Stimulated activated CD4-positive, alpha-beta T cell treated with anti-CD3 and anti-CD28 coated beads, Interleukin-2, amount 100 ng/mL, for 4 hours (primary cell): ENCODE measurements at places on chromosomes 13 and 19.
A peak's percentile ranks its signal among the peaks of the same experiment; 100 is the strongest.

DNA sequence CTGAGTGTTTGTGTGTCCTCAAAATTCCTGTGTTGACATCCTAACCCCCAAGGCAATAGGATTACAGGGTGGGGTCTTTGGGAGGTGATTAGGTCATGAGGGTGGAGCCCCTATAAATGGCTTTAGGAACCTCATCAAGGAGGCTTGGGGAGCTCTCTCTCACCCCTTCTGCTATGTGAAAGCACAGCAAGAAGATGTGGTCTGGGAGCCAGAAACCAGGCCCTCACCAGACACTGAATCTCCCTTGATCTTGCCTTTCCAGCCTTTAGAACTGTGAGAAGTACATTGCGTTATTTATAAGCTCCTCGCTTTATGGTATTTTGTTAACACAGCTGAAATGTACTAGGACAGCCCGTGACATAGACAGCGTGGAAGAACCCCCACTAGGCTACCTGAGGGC is 712.0 kb upstream of the SGCG start:
- DNase-seq = no peak

GRCh38 chr13:21033212-21033840 is 28.1 kb downstream of the LATS2 start:
- DNase-seq = no peak

GRCh38 chr19:6876748-6877147 is 10.6 kb upstream of the ADGRE1 start:
- no peak for DNase-seq

GRCh38 chr19:21765151-21765550 is 2.2 kb downstream of the ZNF100 start:
- no peak for DNase-seq

GRCh38 chr19:33410915-33411401 is 37.4 kb downstream of the CEBPG start:
- DNase-seq = no peak

GRCh38 chr13:69980799-69981198 is 126.8 kb upstream of the ATXN8OS start:
- no peak for DNase-seq

DNA sequence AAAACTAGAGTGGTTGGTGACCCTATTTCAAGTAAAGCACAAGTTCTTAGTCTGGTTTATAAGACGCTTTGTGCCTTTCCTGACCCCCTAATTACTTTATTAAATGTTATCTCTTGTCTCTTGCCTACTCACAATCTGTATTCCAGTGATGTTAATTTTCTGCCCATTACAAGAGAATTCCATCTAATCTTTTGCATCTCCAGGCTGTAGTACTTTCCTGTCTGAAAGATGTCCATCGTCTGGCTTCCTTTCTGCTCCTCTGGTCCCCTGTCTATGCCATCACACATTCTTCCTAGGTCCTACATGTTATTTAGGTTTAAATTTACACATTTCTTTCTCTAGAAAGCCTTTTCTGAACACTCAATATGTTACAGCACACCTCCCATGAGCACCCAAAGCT is 25.9 kb upstream of the OXGR1 start:
- DNase-seq = no peak

- no peak for DNase-seq
Observed at GRCh38 chr13:40241125-40241798, 425.2 kb downstream of the FOXO1 start.

- DNase-seq = no peak
Observed at GRCh38 chr19:46716672-46717033, 261 bp downstream of the PRKD2 start.

GRCh38 chr13:31037874-31038500 is 105.5 kb downstream of the TEX26 start:
- DNase-seq = no peak

- DNase-seq = no peak
Observed at GRCh38 chr13:22287343-22287920, 616.6 kb downstream of the FGF9 start.

DNA sequence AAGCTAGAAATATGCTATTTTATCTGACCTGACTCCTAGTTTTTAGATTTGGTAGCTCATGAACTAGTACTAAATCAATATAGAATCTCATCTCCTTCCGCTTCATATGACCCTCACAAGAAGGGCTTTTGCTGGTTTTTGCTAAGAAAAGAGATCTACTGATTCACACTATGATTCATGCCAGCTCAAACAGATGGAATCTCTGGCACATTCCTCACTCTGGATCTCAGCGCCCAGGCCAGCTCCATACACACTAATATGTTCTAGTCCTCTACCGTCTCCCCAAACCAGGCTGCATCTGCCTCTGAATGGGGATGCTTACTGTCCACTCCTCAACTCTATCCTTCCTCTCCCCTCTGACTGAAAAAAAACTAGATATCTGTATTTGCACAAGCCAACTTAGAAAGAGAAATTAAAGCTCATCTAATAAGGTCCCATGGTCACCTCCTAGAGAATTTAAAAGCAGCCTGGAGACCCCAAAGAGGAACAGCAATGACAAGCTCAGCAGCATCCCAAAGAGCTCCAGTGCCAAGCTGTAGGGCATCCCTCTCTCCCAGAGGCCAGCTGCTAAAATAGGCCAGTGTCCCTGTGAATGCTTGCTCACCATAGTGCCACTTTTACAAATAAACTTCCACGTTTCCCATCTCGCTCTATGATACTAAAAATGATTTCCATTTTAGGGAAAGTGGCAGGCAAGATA is 74.9 kb downstream of the LHFPL6 start:
- DNase-seq = no peak

- no peak for DNase-seq
Observed at GRCh38 chr19:3365093-3365835, 1.1 kb upstream of the NFIC start.

DNA sequence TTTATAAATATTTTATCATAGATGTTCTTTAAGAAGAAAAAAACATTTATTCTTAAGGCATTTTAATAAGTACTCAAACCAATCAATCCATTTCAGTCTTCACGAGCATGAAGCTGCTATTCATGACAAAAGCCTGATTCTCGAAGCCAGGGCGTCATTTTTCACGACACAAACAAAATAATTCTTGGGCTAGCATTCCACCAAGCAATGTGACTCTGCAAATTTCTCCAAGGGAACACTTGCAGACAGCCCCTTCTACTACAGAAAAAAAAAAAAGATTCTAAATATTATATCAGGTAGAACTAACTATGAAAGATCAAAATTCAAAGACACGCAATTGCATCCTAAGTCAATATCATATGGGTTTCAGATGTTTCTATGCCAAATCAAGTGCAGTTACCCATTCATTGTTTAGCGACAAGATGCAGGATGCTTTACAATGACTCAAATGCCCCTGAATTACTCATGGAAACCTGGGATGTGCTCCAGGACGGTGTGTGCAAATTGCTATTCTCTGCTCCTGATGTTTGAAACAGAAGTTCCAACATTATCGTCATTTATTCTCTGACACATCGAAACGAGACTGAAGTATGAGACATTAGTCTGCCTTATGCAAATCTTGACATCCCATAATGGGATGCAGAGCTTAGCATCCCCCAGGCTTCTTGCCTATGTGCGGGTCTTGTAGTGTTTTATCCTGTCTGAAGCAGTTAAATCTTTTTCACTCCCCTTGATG is 517.7 kb downstream of the MYO16 start:
- no peak for DNase-seq

DNA sequence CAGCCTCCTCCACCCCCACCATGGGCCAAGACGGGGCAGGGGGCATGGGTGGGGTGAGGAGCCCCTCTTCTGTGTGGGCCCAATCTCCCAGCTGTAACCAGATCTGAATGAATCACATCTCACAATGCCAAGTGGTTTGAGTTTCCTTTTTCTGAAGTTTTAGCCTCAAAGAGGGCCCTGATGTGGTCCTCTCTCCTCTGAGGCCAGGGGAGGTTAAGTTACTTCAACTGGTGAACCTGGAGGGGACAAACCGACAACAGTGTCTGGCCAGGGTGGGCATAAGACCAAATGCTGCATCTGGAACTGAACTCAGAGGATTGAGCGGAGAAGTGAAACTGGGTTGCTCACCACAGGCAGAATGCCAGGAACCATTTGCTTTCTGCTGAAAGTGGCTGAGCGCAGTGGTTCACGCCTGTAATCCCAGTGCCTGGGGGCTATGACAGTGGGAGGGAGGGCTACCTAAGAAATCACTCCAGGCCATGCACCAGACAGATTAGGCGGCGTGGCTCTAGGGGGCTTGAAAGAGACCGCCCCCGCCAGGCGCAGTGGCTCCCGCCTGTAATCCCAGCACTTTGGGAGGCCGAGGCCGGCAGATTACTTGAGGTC is 15.4 kb upstream of the IRGC start:
- no peak for DNase-seq

DNA sequence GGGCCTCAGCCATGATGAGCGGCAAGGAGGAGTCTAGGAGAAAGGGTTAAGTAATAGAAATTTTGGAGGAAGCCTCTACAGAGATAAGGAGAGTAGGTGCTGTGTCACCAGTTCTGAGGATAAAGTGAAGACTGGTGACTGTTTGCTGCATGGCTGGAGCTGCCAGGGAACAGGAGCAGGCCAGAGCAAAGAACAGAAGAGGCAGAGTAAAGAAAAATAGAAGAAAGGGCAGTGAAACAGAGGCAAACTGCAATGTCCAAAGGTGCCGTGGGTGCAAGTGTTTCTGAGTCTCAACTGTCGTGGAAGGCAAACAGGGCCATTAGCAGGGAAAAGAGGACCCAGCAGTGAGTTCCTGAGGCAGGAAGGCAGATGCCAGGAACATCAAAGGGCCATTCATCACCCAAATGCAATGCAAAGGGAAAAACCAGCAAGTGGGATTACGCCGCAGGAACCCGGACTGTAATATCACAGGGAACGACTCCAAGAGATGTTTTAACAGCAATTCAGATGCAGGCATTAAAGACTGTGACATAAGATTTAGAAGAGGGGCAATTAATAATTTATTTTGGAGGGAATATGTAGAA is 318.3 kb downstream of the FOXO1 start:
- DNase-seq = no peak

DNA sequence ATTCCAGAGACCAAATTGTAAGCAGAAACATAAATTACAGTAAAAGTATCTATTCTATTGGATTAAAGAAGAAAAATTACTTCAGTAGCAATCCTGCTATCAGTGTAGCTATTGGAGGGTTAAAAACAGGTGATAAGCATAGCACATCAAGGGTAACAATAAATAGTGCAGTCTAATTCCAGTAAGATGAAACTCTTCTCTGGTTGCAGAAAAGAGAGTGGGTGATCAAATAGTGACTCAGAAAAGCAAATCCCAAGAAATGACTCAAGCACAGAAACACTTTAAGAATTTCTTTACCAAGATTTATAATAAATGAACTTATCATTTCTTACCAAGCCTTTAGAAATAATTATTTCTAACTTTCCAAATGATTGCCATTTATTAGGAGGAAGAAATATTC is 135.7 kb downstream of the LMO7 start:
- no peak for DNase-seq

DNA sequence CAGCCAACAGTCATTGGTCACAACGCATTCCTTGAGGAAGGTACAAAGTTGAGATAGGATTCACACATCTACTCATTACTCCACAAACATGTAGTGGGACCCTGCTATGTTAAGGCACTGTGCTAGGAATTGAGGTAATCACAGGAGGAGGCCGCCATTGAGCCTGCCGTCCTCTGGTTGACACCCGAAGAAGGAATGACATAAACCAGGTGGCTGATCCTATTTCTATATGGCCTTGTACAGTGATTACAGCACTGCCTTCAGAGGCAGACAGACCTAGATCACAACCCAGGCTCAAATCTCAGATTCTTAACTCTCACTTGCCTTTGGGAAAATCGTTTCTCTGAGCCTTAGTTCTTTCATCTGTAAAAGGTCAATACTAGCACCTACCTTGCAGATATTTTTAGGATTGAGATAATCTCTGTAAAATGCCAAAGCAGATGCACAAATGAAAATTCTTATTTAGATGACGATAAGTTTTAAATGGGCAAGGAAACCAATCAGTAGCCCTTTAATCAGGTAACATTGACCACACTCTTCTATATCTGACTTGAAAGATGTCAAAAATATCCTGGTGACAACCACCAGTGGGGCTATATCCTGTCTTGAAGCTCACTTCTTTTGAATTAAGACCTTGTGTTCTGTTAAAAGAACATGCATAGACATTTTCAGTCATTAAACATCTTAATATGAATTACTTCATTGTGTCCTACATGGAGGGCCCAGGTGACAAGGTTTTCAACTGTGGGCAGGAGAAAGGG is 251.6 kb downstream of the KCTD12 start:
- no peak for DNase-seq

- no peak for DNase-seq
Observed at GRCh38 chr13:68232351-68233130, 1002.4 kb upstream of the PCDH9 start.

GRCh38 chr19:45693106-45693788 is 781 bp downstream of the QPCTL start:
- DNase-seq = peak; percentile 60

DNA sequence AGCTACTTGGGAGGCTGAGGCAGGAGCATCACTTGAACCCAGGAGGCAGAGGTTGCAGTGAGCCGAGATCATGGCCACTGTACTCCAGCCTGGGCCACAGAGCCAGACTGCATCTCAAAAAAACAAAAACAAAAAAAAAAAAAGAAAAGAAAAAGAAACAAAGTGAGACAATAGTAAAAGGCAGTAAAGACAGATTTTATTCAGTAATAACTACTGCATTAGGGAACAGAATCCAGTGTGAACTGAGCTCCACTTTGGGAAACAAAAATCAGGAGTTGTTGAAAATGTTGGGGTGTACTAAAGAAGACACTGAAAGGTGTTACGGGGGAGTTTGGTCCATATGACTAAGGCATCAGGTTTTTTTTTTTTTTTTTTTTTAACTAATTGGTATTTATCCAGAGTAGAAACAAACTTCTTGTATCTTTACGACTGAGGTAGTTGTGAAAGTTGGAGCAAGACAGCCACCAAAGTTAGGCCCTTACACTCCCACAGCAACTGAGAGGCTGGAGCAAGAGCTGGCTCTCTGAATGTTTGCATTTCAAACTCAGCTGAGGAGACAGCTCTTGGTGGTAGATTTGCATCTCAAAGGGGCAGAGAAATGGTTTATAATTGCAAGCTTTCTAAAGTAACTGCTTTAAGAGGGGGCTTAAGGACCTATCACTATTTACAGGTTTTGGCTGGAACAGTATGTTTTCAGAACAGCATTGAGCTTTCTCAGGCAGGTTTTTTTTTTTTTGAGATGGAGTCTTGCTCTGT is 24.2 kb downstream of the ZNF607 start:
- no peak for DNase-seq

- no peak for DNase-seq
Observed at GRCh38 chr13:112730157-112730671, 40.4 kb downstream of the ATP11A start.

DNA sequence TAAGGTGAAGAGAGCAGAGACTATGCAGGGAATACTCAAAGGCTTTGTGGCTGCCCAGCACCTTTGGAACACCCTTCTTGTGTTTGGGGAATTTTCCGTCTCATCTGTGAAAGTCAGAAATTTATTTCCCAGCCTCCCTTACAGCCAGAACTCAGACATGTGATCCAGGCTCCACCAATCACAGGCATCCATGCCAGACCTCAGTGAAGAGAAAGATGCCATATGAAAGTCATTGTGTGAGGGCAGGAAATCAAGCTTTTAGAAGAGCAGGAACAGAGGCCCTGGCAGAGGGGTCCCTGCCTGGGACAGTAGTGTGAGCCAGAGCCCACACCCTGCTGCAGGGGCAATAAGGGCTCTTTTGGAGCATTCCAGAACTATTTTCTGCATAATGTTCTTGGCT is 12.1 kb downstream of the CCDC70 start:
- no peak for DNase-seq

- DNase-seq = no peak
Observed at GRCh38 chr19:38429055-38429810, 3.2 kb upstream of the RASGRP4 start.
